ENCODE measurements at places on chromosomes 11 and 22.
A peak's percentile ranks its signal among the peaks of the same experiment; 100 is the strongest.

- DNase-seq, result no peak
These were observed 96.9 kb downstream of the MORC2 start for GRCh38 chr22:30871391-30872284.

DNA sequence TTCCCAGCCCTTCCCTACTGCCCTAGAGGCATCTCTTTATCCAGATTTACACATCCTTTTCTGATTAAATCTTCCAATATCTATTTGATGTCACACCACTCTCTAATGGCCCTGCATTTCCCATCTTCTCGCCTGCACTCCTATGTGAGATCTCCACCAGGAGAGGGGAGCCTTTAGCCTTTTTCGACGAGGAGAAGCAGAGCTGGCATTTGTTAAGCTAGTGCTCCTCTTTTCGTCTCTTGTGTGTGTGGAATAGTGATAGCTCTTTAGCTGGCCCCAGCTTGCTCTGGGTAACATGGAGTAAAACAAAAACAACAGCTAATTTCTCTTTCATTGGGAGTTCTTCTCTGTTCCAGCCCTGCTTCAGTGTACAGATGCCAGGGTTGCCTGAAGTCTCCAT is 536.5 kb downstream of the NTM start:
- DNase-seq, result no peak

- DNase-seq, result peak; percentile 15
These were observed 637 bp downstream of the DRD2 start for GRCh38 chr11:113474362-113475159.

- DNase-seq, result no peak
These were observed 127.0 kb downstream of the COMMD9 start for GRCh38 chr11:36162006-36162882.

GRCh38 chr11:122681070-122681469 is 25.5 kb downstream of the UBASH3B start:
- DNase-seq, result no peak

DNA sequence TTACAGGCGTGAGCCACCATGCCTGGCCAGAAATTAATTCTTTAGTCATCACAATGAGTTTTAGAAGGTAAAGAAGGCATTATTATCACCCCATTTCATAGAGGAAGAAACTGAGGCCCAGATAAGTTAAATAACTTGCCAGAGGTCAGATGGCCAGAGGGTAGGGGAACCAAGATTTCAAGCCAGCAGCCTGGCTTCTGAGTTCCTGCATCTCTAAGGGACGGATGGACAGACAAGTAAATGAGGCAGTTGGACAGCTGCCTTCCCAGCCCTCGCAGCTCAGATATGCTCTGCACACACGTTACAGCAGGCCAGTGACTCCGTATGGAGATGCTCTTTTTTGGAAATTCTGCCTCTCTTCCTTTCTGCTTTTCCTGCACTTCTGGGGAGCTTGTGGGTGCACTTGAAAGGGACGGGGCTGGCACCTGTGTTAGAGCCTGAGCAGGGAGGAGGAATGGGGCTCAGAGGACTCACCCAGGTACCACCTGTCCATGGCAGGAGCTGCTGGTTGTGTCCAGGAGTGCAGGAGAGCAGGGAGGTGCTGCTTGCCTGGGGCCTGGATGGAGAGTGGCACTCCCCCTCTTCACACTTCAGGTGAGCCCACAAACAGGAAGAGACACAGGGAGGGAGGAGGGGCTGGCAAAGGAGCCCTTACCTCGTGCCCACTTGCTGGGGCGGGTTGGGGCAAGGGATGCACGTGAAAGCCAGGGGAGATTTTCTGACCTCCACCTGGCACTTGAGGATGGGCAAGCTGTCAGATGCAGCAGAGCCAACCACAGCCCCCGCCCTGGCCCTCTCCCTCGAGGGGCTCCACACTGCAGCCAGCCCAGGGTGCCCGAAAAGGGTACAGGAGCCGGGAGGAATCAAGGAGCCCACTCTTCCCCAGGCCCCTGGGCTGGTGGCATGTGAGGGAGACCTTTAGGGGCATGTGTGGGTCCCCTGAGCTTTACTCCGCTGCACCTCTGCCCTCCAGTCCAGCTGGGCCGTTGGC is 3.3 kb upstream of the FXYD2 start:
- peak; percentile 27 for DNase-seq

DNA sequence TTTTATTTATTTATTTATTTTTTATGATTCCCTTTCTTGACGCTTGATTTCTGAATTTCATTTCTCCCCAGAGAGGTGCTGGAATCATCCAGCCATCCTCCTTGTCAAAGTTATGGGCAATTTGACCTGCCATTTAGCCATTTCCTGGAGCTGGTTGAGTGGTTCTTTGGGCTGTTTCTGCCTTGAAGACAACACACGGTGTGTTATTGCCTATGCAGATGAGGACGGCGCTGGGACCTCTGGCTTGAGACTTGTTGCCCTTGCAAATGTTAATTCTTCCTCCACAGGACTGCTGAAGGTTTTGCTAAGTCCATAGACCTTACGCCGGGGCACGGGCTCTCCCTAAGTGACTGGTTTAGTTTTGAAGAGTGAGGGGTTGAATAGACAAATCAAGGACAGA is 147.9 kb upstream of the PLET1 start:
- no peak for DNase-seq

DNA sequence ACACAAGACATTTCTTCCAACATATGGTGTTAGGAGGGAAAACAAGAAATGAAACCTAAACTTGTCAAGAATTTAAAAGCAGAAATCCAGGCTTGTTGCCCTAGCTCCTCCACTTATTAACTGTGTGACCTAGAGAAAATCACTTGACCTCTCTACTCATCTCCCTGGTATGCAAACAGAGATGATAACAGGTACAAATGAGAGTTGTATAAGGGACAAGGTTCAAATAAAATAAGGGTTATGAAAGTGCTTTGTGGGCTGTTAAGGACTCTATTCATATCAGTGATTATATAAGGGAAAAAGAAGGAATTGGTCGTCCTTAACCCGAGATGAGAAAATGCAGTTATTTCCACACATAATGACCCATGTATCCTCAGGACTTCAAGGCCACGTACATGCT is 372.7 kb upstream of the TENM4 start:
- DNase-seq, result no peak

GRCh38 chr11:77506857-77507256 is 33.0 kb upstream of the PAK1 start:
- DNase-seq, result no peak

DNA sequence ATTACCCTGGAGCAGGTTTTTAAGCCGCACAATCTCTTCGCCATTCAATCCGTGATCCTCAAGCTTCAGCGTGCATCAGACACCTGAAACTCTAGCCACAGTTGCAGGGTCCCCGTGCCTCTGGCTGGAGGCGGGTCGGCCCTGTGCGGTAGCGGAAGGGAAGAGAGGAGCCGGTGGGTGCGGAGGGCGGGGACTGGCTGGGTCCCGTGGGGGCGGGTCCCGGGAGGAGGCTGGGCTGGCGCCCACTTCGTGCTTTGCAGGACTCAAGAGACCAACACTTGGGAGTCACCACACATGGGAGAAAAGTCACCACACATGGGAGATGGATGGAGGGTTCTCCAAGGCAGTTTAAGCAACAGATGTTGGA is 772 bp downstream of the C22orf15 start:
- no peak for DNase-seq

DNA sequence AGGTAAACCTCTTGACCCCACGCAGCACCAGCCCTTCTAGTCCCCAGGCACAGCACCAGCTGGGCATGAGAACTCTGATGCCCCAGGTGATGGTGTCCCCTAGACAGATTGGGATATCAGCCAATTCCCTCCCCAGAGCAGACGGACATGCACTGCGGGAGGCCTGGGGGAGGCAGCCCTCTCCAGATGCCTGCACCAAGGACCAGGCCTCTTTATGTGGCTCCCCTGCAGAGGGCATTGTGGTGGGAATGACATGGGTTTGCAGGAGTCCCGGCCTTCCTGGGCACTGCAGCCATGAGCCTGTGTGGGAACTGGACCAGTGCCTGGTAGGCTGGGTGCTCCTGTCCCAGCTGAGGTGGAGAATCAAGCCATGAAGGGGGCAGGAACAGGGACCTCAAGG is 25.9 kb downstream of the PPM1F start:
- no peak for DNase-seq

Data from central memory CD4-positive, alpha-beta T cell (primary cell).